ENCODE measurements at places on chromosomes 3 and 15.

- no peak for DNase-seq
Observed at GRCh38 chr15:63501256-63502089, 2.9 kb upstream of the USP3 start.

DNA sequence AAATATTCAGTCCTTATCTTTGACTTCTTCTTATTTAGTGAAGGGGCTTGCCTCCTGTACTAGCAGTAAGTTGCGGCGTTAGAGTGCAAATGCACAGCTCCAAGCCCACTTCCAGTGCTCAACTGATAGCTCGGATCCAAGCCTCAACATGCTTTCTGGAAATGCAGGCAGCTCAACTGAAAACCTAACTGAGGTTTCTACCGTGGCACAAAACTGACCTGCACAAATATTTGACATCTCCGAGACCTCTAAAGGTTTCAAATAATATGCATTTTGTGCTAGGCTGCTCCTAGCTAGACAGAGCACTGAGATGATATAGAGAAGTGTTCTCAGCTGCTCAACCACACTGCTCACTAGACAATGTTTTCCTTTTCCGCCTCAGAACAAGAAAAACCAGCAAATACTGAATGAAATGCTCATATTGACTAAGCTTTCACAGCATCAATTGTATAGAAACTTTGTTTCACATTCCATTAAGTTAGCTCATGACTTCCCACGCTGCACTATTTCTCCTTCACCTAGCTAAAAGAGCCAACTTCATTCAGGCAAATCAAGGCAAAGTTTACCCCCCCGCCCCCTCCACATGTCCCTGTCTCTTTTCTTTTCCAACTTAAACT, 822 bp downstream of the ZNF385D start:
- DNase-seq, result no peak

DNA sequence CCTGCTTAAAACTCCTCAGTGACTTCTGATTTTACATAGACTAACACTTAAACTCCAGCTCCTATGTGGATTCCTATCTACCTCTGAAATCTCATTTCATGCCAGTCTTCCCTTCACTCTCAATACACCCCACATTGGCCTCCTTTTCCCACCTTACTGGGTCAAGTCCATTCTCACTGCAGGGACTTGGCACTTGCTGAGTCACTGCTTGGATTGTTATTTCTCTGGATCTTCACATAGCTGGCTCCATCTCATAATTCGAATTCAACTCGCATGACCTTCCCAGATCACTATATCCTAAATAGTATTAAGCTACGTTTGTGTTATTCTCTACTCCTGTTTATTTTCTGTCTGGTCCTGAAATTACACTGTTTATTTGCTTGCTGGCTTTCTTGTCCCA, 59.6 kb upstream of the FRMD4B start:
- no peak for DNase-seq

DNA sequence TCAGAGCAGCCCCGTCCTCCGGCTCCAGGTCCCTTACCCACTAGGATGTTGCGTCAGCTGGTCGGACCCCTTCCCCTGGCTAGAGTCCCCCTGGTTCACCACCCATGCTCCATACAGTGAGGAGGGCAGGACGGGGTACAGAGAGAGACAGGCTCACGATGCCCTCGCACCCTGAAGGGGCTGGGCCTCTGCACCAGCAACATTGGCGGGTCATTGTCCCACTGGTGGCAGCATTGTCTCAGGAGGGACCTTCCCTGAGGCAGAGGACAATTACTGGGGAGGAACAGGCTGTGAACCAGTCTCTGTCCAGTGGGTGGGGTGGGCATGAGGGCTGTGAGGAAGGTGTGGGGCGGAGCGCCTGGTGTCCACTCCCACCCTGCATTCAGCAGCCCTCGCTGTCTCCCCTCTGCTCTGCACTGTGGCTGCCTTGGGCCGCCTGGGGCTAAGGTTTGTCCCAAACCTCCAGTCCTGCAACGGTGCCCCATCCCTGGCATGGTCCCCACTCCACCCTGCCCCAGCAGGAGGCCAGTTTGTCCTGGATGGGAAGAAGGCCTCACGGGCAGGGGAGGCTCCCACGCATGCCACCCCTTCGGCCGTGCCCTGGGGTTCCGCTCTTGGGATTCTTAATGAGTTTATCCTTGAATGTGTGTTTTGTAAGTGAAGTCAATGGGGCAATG, 48.0 kb upstream of the KLF13 start:
- DNase-seq, result no peak

DNA sequence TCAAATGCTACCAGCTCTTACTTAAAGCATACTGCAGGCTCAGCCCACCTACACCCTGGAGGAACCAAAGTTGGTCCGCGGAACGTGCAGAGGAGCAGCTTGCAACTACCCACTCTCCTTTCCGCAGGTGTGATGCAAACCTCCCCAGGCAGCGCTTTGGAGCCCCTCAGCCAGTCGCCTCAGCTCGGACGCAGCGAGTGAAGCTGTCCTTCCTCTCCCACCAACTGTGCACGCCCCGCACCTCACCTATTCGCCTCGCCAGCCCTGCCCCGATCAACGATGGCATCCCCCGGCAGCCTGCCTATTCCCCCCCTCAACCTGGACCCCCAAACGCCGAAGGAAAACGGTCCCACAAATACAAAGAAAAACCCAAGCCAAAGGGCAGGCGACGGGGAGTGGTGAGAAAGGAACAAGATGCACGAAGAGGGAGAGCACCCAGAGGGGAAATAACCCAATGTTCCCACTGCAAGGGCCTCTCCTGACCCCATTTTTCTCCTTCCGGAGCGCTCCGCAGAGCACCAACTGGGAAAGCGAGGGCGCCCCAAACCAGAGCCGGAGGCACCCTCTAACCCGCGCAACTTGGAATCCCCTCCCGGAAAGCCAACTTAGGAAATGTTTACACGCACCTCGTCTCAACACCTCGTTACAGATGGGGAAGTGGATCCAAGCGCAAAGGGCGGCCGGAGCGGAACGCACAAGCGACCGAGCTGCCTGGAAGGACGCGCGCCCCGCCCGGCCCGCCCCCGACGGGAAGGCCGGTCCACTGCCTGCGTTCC, 665 bp downstream of the GLB1 start:
- DNase-seq, result peak; percentile 72

DNA sequence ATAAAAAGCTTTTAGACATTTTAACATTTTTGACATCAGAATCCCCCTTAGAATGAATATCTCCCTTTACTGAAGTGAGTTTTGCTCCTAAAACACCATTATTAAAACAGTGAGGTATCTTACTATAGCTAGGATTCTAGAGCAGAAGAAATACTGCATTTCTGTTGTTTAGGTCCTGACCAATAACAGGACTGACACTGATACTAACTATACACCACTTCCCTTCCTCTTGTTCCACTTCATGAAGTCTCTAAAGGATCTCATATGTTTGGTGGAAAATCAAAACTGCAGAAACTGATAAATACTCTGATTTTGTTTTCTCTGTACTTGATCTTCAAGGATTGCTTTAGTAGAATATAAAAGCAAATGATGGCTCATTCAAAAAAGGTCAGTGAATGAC, 230.7 kb downstream of the SUCLG2 start:
- no peak for DNase-seq

GRCh38 chr15:69185706-69186105, 25.3 kb downstream of the GLCE start:
- DNase-seq, result no peak

GRCh38 chr15:68056097-68056865, 2.2 kb downstream of the PIAS1 start:
- no peak for DNase-seq

GRCh38 chr3:160445854-160446253, 3.7 kb downstream of the TRIM59 start:
- DNase-seq, result no peak

GRCh38 chr3:40695848-40696247, 171.1 kb downstream of the ZNF621 start:
- no peak for DNase-seq

DNA sequence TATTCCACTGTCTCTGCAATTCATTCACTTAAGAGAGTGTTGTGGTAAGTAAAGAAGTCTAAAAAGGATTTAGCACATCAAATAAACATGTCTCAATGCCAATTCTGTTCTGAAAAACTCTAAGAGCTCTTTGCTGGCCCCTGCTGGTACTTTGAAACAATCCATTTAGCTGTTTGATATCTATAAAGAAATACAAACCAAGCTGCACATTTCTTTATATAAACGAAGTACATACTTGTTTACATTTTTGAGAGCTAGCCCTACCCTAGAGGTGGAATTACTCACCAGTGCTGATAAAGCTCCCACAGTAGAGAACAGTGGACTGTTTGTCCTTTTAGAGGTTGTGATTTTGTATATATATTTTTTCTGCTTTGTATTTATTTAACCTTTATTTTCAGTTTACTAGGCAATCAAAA, 75.5 kb downstream of the NEDD4 start:
- DNase-seq, result no peak

GRCh38 chr3:3648988-3649679, 150.1 kb upstream of the LRRN1 start:
- no peak for DNase-seq

DNA sequence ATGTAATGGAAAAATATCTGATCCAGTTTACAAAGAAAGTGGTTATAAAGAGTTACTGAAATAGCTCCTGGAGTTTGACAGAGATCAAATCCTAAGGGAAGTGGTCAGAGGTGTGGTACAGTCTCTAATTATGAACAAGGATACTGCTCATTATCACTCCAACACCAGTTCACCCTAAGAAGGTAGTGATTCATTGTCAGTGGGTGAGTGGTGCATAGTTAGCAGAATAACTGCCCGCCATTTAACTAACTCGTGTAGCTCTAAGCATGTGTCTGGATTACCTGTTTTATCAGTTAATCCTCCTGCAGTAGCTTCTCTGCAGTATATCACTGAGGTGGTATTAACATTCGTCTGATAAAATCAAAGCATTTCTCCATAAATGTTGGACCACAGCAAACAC, 700.1 kb downstream of the NLGN1 start:
- DNase-seq, result no peak

- DNase-seq, result no peak
Observed at GRCh38 chr3:99953596-99953995, 135.9 kb downstream of the CMSS1 start.

- DNase-seq, result no peak
Observed at GRCh38 chr3:81699536-81700320, 61.7 kb downstream of the GBE1 start.

DNA sequence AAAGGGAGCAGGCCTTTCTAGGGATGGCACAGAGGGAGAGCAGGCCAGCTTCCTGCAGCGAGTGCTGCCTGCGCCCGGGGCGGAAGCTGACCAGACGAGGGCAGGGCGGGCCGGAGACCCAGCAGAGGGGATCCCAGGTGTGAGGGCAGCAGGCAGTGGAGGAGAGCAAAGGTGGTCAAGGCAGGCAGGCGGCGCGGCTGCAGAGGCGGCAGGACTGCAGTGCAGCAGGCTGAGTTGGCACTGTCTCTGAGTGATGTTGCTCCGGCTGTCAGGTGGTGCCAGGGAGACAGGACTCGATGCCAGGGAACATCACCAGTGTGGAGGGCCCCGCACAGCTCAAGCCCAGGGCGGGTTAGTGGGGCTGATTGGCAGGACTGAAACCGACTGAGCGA, 22.3 kb upstream of the PLXNA1 start:
- DNase-seq, result no peak

DNA sequence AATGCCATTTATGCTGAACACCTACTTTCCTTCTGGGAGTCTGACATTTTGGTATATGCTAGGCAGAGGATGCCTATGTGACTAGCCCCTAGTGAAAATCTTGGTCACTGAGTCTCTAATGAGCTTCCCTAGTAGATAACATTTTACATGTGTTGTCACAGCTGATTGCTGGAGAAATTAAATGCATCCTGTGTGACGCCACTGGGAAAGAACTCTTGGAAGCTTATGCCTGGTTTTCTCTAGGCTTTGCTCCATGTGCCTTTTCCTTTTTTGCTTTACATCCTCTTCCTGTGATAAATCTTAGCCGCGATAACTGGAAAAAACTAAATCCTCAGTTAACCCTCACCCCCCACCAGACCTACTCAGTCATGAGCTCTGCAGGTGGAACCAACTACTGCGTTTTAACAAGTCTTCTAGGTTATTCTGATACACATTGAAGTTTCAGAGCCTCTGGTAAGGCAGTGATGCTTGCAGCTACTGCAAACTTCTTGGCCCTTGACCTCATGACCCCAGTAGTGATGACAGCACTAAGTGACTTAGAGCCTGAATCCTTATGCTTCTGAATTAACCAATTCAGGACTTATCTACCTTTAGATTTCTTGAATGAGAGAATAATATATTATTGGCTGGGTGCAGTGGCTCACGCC, 292.4 kb upstream of the SOX14 start:
- DNase-seq, result no peak

GRCh38 chr3:3069723-3070122, 40.5 kb downstream of the IL5RA start:
- DNase-seq, result no peak

- DNase-seq, result no peak
Observed at GRCh38 chr3:179526482-179526881, 36.2 kb upstream of the ACTL6A start.

DNA sequence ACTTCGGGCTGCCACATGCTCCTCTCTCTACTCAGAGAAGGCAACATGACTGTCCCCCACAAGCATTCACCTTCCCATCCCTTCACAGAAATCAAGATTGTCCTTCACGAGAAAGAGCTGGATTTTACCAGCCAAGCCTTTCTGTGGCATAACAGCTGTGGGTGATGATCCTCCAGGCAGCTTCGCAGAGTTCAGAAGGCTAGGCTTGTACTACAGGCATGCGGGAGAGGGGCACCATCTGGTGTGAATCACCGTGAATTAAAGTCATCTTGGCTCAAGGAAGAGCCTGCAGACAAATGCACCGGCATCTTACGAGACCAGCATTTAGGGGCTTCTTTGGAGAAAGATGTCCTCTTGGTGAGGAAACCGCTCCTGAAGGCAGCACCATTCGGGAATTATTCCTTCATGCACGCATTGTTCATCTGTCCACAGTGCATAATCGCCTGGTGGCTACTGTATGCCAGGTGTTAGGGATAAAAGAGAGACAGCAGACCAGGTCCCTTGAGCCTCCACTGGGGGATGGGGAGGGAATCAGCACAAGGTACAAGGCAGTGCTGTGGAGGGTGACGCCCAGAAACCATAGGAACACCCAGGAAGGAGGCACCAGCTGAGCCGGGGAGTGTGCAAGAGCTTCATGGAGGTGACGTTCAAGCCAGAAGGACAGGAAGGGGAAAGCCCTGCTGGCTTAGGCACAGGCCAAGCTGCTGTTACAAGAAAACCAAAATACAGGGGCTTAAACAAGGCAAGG, 108.6 kb downstream of the TMEM266 start:
- DNase-seq, result no peak

GRCh38 chr3:63963496-63963895, 51.3 kb upstream of the SCAANT1 start:
- DNase-seq, result no peak

DNA sequence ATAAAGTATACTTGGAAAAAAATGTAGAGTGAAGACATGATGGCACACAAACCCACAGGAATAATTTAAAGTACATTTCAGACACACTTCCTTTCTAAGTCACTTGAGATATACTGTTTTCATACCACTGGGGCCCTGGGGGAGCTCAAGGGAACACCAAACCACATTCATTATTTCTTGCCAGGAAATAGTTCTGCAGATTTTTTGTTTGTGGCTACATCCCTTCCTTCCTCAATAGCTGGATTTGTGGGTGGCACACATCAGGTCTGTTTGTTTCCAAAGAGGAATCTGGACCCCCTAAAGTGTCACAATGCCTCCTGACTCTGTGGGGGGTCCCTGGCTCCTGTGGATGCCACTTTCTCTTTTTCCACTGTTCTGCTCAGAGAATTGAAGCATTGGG, 153.5 kb upstream of the COL8A1 start:
- no peak for DNase-seq
